Stimulated activated CD8-positive, alpha-beta memory T cell treated with anti-CD3 and anti-CD28 coated beads, Interleukin-2, amount 100 ng/mL, for 1 hour (primary cell): ENCODE measurements at places on chromosomes 13 and 19.

DNA sequence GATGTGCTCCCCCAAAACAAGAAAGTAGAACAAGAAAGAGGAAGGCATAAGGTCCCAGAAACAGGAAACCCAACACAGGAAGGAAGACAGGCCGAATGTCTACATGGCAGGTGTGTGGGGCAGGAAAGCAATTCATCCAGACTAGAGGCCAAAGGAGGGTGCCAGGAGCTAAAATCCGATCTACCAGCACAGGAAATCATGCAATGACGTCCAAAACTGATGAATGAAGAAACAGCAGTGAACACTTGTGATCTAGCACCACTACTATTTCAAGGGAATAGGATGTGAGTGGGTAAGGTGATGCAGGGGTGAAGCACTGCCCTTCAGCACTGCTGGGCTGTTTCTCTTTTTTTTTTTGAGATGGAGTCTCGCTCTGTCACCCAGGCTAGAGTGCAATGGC, 59.1 kb downstream of the DOCK9 start:
- DNase-seq, result no peak

- DNase-seq, result no peak
These were observed 692.6 kb downstream of the DIAPH3 start for GRCh38 chr13:59471106-59471505.

GRCh38 chr13:28406733-28407266, 88.1 kb downstream of the FLT1 start:
- no peak for DNase-seq

- DNase-seq, result no peak
These were observed 52.7 kb downstream of the ATP11A start for GRCh38 chr13:112742583-112742982.

GRCh38 chr19:39725995-39726394, 11.8 kb downstream of the CLC start:
- DNase-seq, result no peak

- no peak for DNase-seq
These were observed 732 bp downstream of the SELENOV start for GRCh38 chr19:39515551-39516191.
